DMS53 (cell line): ENCODE measurements at places on chromosomes 16 and 17.

DNA sequence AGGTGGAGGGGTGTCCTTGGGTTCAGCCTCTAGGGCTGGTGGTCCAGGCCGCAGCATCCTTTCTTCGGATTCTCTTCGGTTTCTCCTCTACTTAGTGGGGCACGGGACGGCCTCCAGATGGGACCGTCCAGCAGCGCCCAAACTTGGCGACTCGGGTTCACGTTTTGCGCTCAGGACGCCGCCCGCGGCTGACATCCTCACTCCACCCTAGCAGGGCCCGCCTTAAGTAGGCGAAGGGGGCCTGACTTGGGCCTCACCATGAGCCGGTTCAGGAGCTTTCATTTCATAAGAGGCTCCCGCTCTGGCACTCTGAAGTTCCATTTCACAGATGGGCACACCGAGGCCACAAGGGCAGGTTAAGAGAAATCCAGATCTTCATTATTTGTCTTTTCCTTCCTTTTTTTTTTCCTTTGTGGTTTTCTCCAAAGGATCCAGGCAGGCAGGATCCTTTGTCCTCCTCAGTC, 141.2 kb downstream of the SEC14L1 start:
- DNase-seq = peak; percentile 50

DNA sequence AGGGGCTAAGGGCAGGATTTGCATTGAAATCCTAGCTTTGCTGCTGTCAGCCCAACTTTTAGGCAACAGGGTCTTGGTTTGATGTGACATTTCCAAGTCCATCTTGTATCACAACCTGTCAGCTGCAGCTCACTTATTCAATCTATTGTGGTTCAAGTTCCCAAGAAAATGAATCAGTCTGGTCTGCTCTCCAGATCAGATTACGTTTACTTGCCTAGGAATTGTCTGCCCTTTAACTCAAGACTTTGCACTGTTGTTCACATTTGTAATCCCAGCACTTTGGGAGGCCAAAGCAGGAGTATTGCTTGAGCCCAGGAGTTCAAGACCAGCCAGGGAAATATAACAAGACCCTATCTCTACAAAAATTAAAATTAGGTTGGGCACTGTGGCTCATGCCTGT, 10.0 kb downstream of the STX4 start:
- no peak for DNase-seq

DNA sequence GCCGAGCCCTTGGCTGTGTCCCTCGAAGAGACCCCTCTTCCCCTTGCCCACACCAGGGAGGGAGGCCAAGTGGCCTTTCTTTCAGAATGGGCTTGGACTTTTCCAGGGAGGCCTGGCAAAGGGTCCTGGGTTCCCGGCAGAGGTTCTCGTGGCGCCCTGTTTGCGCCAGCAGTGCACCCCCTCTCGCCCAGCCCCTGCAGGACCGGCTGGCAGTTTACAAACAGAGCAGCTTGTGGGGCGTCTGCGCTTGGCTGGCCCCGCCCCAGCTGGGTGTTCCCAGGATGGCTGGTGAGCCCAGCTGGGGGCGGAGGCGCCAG, 137.8 kb upstream of the CIBAR2 start:
- no peak for DNase-seq

GRCh38 chr16:87560428-87561199, 41.7 kb upstream of the JPH3 start:
- DNase-seq = peak; percentile 14

GRCh38 chr16:69566981-69567680, 1.4 kb downstream of the NFAT5 start:
- DNase-seq = peak; percentile 49

GRCh38 chr17:3888343-3889171, 4.3 kb downstream of the CAMKK1 start:
- DNase-seq = peak; percentile 96

GRCh38 chr16:75080205-75081029, 36.2 kb downstream of the LDHD start:
- no peak for DNase-seq

GRCh38 chr17:4530799-4531730, 24.1 kb downstream of the MYBBP1A start:
- no peak for DNase-seq

GRCh38 chr16:2341456-2342447, 1.2 kb upstream of the ABCA3 start:
- no peak for DNase-seq
